ENCODE measurements at places on chromosomes 6 and 20.

DNA sequence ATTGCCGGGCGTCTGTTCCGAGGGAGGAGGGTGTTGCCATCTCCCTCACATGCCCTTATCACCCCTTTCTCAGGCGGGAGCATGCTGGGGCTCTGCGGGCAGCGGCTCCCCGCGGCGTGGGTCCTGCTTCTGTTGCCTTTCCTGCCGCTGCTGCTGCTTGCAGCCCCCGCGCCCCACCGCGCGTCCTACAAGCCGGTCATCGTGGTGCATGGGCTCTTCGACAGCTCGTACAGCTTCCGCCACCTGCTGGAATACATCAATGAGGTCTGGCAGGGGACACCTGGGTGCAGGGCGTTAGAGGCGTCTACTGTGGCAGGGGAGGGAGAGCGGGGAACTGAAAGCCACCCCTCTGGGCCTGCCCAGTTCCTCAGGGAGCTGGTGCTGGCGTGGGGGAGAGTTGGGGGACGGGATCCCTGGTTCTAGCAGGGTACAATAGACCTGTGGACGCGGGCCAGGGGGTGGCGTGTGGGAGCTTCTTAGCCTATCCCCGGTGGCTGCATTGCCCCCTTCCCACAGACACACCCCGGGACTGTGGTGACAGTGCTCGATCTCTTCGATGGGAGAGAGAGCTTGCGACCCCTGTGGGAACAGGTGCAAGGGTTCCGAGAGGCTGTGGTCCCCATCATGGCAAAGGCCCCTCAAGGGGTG is 697 bp downstream of the PPT2 start:
- DNase-seq, result no peak

DNA sequence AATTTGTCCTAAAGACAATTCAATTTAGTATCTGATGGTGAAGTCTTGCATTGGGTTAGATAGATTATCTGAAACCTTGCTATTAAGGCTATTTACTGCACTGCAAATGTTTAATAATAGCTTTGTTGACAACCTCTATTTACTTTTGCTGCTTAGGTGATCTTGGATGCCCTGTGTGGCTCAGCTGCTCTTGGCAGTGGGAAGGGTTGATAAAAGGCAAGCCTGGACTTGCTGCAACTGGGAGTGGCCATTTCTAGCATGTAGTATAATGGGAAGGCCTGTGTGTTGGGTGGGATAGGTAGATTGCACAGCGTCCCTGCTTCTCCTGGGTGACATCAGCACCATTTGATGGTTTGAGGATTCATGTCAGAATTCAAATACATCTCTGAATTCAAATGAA is 49.1 kb downstream of the ARMC2 start:
- no peak for DNase-seq

DNA sequence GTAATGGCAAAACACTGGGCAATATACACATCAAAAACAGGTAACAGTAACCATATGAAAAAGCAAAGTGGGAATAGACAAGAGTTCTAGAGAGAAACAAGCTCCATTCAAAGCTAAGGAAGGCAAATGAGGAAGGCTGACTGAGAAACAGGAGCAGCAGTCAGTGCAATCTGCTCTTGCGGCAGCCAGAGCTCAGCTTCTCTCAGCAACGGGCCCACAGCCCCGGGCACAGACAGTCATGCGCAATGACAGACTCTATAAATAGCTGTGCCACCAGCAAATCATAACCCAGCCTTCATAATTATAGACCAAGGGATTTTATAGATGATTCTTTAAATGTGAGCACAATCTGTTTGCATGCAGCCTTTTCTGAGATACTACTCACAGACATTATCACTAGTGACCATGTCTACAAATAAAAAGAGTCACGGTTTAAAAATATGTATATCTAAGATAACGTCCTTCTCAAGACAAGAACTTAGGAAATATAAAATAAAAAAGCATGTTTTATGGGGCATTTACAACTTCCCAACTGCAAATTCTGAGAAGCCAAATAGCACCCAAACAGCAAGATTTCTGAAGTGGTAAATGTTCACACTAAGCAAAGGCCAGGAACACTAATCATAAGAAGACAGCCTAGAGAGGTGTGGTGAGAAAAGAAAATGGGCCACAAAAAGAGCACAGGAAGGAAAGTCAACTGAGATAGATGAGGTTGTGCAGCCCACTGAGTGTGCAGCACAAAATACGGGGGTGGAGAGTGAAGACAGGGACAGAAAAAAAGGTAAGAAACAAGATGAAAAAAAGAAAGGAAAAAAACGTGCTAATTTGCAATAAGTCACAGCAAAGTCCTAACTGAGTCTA is 39.9 kb upstream of the BEND6 start:
- no peak for DNase-seq

- DNase-seq, result no peak
Observed at GRCh38 chr20:63125581-63125837, 90.4 kb downstream of the YTHDF1 start.

GRCh38 chr20:19170148-19170547 is 42.3 kb upstream of the SLC24A3 start:
- no peak for DNase-seq

DNA sequence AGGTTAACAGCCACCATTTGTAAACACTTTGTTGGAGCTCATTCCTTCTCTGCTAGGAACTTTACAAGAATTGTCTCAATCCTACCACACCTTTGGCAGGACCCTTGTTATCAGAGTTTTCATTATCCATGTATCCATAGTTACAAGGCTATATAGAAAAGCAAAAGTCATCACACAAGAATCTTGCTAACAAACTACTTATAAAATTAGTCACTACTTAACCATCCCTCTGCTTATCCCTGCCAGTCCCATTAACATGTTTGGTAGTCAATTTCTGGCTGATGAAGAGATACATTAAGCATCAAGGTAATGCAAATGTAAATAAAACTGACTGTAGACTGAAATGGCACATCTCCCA is 10.4 kb downstream of the ZSWIM3 start:
- DNase-seq, result no peak

GRCh38 chr20:51807720-51808250 is 5.5 kb upstream of the SALL4 start:
- no peak for DNase-seq

DNA sequence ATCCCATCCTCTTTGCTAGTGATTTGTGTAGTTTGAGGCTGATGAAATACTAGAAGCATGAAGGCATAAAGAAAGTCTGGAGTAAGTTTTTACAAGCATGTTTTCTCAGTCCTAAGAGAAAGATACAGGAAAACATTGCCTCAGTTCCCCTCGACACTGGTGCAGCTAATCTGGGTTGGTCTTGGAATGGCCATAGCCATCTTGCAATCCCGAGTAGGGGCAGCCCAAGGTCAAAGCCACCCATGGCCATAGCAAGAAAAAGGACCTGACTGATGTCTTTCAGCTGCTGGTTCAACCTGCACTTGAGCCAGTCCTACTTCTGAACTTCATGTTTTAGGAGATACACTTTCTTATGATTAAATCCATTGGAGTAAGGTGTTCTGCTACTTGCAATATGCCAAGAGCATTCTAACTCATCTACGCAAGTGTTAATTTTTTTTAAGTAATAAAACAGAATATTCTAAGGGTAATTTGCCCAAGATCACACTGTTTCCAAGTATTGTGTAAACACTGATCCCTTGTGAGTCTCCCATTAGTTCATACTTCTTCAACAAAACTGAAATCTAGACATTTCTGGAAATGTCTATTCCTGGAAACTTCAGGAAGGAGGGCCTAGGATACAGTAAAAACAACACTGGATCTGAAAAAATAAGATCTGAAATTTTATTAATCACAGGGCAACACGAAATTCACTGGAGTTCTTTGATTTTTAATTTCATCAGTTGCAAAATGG is 108.9 kb downstream of the MAP3K5 start:
- no peak for DNase-seq

- DNase-seq, result no peak
Observed at GRCh38 chr20:19137641-19138040, 74.8 kb upstream of the SLC24A3 start.

DNA sequence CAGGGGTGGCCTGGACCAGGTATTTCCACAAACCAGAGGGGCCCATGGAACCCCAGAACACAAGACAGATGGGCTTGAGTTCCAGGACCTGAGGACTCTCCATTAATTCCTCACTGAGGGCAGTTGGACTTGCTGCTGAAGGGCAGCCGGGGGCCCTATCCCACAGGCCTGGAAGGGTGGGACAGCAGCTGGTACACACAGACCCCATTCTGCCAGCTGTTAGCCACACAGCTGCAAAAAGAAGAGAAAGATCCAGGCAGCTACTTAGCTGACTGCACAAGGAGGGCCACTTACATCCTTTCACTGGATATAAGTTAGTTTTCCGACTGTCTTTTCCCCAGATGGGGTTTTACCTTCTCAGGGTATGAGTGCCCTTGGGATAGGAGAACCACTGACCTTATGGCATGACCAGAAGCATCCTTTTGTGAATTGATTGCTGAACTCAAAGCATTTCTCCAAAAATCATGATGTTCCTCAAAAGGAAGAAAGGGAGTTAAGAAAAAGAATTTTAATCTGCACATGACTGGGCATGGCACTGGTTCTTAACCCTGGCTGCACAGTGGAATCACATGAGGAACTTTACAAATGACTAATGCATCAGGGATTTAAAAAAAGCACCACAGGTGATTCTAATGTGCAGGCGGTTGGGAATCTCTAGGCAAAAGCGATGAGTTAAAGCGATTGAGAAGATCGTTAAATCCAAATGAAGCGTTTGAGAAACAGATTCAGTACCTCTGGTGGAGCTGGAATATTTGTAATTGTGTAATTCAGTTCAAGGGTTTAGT is 199.4 kb downstream of the TFAP2A start:
- DNase-seq, result no peak

DNA sequence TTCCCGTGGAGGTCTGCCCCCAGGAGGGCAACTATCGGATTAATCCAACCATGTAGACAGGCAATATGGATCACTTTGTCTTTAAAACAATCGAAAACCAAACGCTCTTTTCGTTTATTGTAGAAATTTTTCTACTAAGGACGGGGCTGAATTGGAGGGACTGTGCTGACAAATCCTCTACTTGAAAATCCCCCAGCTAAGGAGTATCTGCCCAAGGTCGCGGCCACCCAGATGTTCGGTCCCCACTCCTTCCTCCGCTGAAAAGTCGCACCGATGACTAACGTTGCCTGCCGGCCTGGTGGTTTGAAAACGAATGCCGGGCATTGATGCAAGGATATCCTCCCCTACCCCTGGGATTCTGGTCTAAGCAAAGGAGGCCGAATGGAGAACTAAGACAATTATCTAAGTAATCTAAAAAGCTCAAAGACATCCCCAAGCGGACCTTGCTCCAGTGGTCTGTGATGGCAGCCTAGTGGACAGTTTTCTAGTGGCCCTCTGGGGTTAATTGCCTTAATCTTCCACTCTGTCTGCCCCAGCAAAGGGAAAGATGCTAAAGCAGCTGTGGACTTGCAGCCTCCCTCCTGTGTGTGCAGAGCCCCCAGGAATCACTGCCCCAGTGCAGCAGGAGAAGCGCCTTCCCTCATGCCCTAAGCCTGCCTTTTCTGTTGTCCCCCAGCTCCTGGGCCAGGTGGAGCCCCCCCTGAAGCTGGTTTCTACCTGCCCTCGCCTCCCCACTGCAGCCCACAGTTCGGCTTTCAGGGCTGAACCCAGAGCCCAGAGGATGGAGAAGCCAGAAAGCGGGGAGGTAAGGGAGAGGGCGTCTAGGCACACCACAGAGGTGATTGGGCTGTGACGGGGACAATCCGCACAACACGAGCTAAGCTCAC is 3.6 kb upstream of the FOXC1 start:
- DNase-seq, result no peak

DNA sequence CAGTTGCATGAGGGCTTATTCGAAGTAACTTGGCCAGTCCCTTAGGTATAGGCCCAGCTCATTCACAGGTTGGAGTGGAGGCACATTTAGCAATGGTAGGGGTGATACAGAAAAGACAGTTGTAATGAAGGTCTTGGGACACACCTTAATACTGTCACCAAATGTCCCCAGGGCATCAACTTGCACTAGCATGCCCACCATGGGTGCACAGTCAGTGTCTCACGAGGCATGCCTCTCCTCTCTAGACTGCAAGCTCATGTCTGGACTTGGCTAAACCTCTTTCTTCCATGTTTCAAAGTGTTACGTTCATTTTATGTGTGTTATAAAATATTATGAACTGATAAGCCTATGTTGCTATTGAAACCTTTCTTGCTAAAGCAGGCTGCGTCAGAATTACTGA is 124.0 kb upstream of the ECI2 start:
- no peak for DNase-seq
